ENCODE measurements at places on chromosomes 7 and 10.

DNA sequence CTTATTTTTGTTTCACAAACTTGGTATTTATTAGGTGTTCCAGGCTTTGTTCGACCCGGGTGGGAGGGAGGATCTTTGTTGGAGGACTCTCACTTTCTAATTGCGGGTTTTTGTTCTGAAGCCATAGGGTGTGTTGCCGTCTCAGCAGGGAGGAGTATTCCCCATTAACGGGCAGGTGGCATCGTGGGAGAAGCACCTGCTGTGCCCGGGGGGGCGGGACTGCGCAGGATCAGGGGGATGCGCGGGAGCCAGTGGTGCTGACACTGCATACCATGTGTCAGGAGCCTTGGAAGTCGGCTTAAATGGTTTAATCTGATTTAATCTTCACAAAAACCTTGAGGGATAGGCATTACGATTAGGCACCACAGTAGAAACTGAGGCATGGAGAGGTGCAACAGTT is 113.0 kb downstream of the MGMT start:
- DNase-seq: no peak

- DNase-seq: no peak
These were observed 46.8 kb upstream of the GLCCI1 start for GRCh38 chr7:7921830-7922229.

DNA sequence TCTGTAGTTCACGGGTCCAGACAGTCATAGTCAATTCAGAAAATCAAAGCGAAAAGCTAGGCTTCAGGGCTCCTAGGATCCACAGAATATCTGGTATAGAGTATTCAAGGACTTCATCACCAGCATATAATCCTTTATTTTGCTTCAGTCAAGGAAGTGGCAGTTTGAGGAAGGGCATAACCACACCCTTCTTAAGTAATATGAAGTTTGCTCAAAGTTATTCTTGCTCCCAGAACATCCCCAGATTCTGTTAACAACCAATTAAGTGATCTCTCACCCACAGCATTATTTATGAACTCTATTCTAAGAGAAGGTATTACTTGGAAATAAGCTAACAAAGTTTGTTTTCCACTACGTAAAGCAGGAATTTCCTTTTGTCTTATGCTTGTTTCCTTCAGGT is 13.2 kb downstream of the CWF19L1 start:
- DNase-seq: no peak

DNA sequence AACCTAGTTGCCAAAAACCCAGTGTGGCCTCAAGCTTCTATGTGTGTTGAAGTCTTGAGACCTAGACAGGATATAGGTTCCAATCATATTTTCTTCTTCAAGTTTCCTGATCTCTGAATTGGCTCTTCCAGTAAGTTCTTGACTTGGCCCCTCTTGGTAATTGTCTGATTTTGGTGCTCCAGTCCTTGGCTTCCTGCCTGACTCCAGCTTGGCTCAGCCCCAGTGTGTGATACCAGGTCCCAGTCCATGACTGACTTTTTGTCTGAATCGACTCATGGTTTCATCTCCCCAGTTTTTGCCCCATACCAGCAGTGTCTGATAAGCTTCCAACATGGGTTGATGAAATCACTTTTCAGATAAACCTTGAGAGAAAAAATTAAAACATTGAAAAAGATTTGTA is 72.3 kb downstream of the FAS start:
- DNase-seq: no peak

DNA sequence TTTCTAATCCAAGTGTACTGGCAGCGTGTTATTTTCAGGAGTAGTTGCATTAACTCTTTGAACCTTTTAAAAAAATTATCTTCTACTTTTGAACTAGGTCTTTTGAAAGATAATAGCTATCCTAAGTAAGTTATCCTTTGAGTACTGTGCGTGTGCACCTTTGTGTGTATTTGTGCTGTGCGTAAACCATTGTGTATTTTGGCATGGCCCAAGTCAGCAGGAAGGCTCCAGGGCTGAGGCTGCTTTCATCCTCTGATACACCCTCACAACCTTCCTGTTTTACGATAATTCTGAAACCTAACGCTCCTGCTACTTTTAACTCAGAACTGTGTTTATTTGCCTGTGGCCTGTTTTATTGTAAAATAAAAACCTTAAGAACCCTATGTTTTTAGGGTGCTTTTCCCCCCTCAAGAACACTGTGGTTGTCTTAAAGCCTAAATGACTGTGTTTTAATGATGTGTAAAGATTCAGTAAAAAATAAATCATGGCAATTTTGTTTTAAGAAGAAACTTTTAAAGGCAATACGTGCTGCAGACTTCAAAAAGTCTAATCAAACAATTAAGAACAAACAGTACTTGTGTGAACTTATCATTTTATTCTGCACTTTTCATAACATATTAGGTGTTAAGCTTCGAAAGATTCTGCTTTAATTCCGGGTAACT is 57.5 kb downstream of the HDAC9 start:
- DNase-seq: no peak

All from HFFc6 (cell line).